ENCODE measurements at places on chromosomes 5 and 9.

- no peak for DNase-seq
These were observed 56.0 kb upstream of the TPD52L3 start for GRCh38 chr9:6272229-6272598.

GRCh38 chr5:93417490-93417889 lies 163.5 kb downstream of the NR2F1-AS1 start:
- no peak for DNase-seq

- DNase-seq, result no peak
These were observed 212.3 kb downstream of the ERCC6L2 start for GRCh38 chr9:96087669-96088299.

- peak; percentile 45 for DNase-seq
These were observed 75.5 kb downstream of the MAPKAP1 start for GRCh38 chr9:125631391-125632085.
